HT-29 (cell line): ENCODE measurements at places on chromosomes 7 and 10. TPM values are rescaled to one million over a fixed set of nuclear protein-coding genes. Genes with fewer than 3 reads are reported as not detected.

- no peak for DNase-seq
These were observed 86.4 kb upstream of the DGKB start for GRCh38 chr7:14988941-14989340.

GRCh38 chr7:22718200-22718711, 8.7 kb upstream of the IL6 start:
- DNase-seq, result no peak

SPDYE9 gene
- total RNA-seq, result not detected in 2 replicates

SLC18A2 gene
- not detected in 2 replicates for total RNA-seq

DNA sequence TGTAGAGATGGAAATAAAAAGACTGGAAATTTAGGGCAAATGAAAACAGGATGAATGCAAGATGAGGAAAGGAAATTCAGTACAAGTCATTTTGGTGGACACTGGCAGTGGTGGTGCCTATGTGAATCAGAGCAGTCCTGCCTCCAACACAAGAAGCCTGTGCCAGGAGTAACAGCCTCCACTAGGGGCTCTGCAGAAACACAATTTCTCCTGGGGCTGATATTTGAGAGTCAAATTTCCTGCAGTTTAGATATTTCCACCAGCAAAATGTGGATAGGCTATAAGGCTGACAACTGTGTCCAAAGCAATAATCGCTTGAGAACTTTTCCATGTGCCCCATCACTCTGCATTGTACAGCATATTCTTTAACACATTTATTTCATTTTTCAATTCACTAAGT, 4.7 kb upstream of the PLXDC2 start:
- peak; percentile 36 for DNase-seq

WEE2 gene
- total RNA-seq, result 0.03 TPM in 1 of 2 replicates, not detected in the other

- no peak for DNase-seq
These were observed 3.2 kb downstream of the MINDY3 start for GRCh38 chr10:15857107-15857575.

CYP17A1 gene
- total RNA-seq, result not detected in 2 replicates

- DNase-seq, result no peak
These were observed 209.3 kb downstream of the SDK1 start for GRCh38 chr7:3510101-3511020.

TMEM273 gene
- not detected in 2 replicates for total RNA-seq

GRCh38 chr10:33377658-33378025, 43.2 kb upstream of the NRP1 start:
- DNase-seq, result no peak

DNA sequence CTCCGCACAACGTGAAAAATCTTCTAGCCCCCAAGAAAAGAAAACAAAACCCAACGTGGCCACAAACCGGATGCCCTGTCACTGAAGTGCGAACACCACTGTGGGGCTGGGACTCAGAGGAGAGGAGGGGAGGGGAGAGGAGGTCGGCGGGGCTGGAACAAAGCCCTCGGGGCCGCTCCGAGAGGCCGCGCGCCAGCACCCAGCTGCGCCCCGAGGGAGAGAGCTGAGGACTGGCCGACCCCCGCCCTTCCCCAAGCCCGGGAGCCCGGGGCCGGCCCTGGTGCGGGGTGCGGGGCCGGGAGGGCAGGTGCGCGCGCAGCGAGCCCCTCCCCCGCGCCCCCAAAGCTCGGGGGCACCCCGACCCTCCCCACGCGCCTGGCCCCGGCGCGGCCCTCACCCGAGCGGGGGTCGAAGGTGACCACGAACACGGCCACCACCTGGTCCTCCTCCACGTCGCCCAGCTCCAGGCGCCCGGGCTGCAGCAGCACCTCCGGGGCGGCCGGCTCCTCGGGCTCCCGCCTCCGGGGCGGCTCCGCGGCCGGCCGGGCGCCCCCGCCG, 398 bp downstream of the DENND11 start:
- DNase-seq, result peak; percentile 34

CELF2 gene
- total RNA-seq, result not detected in 2 replicates

UBE3C gene
- total RNA-seq, result 82.2 and 87.7 TPM in 2 replicates

DNA sequence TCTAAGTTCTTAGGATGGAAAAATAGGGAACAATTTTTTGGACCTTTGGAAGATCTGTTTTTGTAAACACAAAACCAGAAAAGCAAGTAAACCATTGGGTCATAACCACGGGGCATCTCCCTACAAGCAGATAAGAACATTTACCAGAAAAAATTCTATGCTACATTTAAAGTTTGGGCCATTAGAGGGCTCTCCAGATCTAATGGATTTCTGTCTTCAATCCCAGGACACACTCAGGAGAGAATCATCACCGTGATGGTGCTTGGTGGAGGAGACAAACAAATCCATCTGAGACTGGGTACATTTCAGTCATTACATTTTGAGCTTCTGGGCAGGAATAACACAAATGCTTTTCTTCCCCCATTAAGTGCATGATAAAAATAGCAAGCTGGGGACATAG, 178.4 kb upstream of the TARP start:
- DNase-seq, result peak; percentile 39

- peak; percentile 65 for DNase-seq
These were observed 113.3 kb upstream of the CREB5 start for GRCh38 chr7:28298870-28299518.

- peak; percentile 14 for DNase-seq
These were observed 944 bp downstream of the RHBDD2 start for GRCh38 chr7:75879771-75880184.

BRAF gene
- total RNA-seq, result 7.5 and 8.3 TPM in 2 replicates

- no peak for DNase-seq
These were observed 584.9 kb downstream of the GRM8 start for GRCh38 chr7:126667742-126668366.

DNA sequence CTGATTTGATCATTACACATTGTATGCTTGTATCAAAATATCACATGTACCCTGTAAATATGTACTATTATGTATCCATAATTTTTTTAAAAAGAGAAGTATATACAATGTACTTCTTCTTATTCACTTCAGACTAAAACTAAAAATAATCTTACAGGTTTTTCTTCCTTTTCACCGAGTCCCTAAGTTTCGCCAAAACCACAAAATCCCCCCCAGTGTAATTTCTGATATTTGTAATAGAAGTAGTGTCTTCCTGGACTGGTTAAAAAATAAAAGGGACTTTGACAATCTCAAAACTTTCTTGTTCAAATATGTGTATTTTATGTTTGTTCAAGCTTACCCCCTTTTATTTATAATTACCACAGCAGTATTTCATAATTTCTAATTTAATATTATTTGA, 23.9 kb downstream of the EPC1 start:
- DNase-seq, result no peak

DNA sequence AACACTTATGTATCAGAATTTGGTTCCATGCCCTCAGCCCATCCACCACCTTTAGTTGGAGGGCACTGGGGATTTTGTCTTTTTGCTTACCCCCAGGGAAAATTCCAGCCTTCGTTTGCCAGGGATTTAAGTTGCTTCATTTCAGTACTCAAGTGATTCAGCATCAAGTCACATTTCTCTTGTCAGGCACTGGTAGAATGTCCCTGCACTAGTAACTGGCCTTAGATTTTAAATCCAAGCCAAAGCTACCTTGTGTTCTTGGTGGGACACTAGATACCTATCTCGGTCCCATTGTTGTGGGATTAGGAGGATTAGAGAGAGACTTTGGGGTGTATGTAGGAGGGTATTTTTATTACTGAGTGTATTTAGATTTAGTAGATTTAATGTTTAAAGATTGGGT, 613.1 kb downstream of the SUGCT start:
- DNase-seq, result no peak

DNA sequence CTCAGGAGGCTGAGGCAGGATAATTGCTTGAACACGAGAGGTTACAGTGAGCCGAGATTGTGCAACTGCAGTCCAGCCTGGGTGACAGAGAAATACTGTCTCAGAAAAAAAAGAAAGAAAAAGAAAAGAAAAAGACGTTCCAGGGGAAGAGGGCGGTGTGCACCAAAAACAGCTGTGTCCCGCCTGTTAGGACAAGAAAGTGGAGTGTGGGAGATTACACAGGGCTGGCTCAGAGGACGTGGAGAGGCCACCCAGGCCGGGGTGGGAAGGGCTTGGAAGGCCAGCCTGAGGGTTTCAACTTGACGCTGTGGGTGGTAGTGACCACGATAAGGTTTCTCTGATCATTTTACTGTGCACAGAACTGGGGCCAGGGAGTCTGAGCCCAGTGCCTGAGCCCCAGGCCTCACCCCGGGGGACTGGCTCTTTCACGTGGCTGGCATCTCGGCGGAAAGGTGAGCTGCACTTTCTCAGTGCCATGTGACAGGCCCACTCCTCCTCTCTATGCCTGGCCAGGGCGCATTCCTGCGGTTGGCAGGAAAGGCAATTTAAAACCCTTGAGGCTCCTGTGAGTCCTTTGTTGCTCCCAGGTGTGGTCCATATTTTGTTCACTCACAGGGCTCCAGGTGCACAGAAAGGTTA, 13.9 kb downstream of the RHBDD2 start:
- DNase-seq, result peak; percentile 73

- no peak for DNase-seq
These were observed 53.8 kb downstream of the APBB1IP start for GRCh38 chr10:26491934-26492333.
